Putamen (tissue), 1 donor: ENCODE measurements at places on chromosomes 5 and 9.

- no peak for DNase-seq
Observed at GRCh38 chr5:112084149-112084548, 327.2 kb upstream of the NREP start.

- DNase-seq = no peak
Observed at GRCh38 chr5:13816126-13816525, 128.4 kb downstream of the DNAH5 start.

DNA sequence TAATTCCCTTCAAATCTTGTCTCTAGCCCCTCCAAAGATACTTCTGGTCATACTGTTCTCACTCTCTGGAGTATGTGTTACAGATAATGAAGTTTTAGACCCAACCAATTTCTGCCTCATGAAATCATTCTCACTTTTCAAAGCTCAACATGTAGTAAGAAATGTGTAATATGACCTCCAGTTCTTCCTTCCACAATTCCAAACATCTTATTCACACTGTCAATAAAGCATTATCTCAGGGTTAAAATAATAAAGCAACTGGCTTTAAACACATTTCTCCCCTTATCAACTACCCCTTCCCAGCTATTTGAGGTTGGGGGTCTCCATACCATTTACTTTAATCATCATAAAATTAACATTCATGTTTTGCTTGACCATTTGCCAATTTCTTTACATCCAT is 654.1 kb downstream of the RAB3C start:
- DNase-seq = no peak

GRCh38 chr9:7259544-7260241 is 501.9 kb downstream of the KDM4C start:
- DNase-seq = no peak

DNA sequence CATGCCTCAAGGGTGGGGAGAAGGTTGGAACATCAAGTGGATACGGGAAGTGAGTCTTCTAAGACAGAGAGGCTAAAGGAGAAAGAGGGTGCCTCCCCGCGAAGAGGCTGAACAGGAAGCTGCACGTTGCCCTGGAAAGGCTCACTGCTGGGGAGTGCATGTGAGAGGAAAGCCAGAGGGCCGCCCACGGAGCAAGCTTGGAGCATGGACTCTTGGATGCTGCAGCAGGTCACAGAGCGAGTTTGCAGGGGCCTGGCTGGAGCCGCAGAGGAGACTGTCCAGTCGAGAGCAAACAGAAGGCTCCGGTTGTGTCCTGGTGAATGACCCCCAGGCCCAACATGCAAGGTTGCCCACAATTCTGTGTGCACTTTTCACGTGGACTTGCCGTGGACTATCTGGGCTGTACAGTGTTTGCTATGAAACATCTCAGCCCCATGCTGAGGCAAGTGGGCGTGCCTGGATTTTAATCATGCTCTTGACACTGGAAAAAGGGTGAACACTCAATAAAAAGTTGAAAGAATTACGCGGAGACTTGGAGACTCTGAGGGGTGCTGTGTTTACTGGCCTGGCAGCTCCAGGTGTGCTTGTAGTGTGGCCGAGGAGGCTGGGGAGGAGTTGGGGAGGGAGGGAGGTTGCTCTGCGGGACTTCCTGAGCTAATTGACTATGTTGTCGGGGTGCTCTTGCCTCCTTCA is 54.5 kb upstream of the GARNL3 start:
- DNase-seq = no peak

GRCh38 chr9:122394265-122395125 is 23.7 kb downstream of the PTGS1 start:
- DNase-seq = no peak

- DNase-seq = peak; percentile 63
Observed at GRCh38 chr9:89597711-89598362, 7.0 kb upstream of the GADD45G start.

- no peak for DNase-seq
Observed at GRCh38 chr9:6703898-6704639, 53.7 kb upstream of the KDM4C start.

GRCh38 chr9:88809355-88810161 is 181.7 kb upstream of the S1PR3 start:
- no peak for DNase-seq

GRCh38 chr9:137403269-137403668 is 19.7 kb downstream of the EXD3 start:
- no peak for DNase-seq

DNA sequence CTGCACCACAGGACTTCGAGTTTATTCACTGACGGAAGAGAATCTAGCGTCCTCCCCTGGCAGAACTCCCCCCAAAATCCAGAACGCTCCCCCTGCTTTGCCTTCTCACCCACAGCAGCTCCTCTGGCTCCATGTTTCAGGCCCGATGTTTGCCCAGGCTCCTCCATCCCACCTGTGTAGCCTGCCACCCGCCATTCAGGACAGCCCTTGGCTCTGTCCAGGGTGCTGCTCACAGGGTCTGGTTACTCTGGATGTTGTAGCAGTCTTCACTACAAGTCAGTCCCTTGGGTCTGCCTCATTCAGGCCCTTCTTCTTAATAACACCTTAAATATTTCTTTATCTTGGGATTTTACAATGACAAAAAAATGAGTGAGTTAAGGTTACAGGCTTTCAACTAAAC is 41.3 kb upstream of the SV2C start:
- DNase-seq = no peak

- DNase-seq = no peak
Observed at GRCh38 chr9:87167582-87167981, 220.3 kb upstream of the GAS1 start.

GRCh38 chr5:154372661-154373060 is 73.1 kb upstream of the SAP30L start:
- no peak for DNase-seq

GRCh38 chr5:159440235-159440634 is 109.9 kb upstream of the IL12B start:
- DNase-seq = no peak

DNA sequence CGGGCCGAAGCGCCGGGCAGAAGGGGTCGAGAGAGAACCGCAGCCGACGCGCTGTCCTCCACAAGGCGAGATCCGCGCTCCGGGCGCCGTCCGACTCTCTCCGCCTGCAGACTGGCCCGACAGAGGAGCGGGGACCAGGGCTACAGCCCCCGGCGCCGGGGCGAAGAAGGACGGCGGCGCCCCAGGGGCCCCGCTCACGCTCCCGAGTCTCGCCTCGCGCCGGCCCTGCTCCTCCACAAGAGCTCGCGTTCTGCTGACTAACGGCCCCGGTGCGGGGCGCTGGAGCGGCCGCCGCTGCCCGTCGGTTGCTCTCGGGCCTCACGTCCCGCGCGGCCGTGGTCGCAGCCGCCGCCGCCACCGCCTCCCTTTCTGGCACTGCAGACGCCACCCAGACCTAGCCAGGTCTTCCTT is 338 bp downstream of the ABHD17B start:
- no peak for DNase-seq

DNA sequence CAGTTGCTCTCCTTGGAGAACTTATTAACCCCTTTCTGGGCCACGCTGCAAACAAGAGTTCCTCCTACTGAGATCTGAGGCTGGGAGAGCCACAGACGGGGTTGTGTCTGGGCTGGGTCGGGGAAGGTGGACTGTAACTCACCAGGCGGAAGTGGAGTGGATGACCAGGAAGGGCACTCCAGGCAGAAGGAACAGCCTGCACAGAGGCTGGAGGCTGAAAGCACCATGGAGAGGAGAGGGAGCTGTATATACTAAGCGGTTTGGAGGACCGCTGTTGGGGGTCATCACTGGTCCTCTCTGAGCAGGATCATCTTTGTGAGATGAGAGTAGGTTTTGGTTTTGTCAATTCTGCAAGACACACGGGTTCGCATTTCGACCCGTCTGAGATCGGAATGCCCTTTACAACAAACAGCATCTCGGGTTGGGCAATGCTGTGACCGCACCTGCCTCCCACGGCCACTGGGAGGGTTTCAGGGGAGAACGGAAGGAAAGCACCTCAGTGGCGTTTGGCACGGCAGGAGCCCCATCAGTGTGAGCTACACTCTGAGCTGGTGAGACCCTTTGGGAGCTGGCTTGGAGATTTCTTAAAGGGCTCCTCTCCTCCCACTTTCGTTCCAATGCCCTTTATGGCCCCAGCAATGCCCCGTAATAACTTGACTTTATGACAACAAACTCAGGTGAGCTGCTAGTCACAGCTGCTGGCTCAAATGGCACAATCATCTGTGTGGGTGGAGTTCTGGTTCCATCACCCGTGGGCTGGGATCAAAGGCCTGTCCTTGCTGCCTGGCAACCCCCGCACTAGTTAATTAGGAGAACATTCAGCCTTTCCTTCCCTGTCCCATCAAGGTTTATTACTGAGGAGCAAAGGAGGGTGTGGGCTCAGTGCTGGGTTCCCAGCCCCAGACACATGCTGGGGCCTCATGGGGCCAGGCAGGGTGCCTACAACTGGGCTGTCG is 18.7 kb upstream of the NEURL1B start:
- no peak for DNase-seq

GRCh38 chr5:150488519-150489359 is 19.2 kb upstream of the NDST1 start:
- DNase-seq = peak; percentile 76

DNA sequence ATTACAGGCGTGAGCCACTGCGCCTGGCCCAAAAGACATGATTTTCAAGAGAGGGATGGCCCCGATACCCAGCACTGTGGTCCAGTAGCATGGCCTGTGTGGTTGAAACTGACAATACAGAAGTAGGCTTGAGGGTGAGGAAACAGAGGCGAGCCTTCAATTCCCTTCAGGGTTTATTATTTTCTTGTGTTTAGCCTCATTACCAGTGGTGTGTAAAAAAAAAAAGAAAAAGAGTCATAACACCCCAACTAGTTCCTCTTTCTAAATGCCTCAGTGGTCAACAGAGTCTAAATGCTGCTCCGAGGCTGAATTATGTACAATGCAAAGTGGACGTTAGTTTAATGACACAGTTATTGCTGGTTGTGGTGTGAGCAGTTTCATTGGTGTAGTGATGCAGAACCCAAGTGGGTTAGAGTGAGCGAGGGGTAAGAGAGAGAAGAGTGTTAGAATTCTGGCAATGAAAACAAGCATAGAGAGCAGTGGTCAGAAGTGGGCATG is 58.8 kb downstream of the SNX30 start:
- DNase-seq = no peak

DNA sequence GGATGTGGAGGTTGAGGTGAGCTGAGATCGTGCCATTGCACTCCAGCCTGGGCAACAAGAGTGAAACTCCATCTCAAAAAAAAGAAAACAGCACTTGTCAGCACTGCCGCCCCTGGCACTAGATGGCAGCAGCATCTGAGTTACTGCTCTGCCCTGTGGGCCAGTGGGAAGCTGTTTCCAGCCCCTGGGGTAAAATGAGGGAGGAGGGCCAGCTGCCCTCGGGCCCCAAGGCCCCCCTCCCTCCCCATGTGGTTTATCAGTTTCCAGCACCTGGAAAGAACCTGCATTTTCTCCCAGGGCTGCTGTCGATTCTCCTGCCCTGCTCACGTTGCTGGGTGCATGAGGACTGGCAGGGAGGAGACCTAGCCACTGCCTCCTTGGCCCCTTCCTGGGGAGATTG is 13.2 kb upstream of the CEL start:
- no peak for DNase-seq

DNA sequence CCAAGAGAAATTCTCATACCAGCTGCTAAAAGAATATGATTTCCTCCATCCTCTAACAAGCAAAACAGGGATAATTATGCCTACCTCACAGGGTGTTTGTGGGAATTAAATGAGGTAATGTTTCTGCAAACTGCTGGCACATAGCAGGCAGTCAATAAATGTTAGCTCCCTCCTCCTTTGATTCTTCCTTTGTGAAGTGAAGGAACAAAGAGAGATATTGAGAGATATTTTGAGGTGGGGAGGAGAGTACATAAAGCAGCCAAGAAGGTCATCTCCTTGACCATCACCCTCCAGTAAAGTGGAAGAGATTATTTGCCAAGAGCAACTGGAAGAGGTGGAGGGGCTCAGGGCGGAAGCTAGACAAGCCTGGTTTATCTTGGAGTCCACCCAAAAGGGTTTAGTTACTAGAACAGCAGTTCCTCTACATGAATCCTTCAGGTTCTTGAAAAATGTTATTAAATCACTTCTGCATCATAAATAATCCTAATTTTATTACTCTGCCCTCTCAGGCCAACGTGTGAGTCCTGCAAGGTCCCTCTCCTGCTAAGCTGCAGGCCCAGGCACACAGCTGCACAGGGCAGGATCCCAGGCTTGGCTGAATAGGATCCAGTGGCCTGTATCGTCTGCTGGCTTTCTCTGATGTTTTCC is 35.0 kb upstream of the TLE1 start:
- no peak for DNase-seq

GRCh38 chr5:1959231-1959630 is 76.5 kb upstream of the IRX4 start:
- DNase-seq = no peak

DNA sequence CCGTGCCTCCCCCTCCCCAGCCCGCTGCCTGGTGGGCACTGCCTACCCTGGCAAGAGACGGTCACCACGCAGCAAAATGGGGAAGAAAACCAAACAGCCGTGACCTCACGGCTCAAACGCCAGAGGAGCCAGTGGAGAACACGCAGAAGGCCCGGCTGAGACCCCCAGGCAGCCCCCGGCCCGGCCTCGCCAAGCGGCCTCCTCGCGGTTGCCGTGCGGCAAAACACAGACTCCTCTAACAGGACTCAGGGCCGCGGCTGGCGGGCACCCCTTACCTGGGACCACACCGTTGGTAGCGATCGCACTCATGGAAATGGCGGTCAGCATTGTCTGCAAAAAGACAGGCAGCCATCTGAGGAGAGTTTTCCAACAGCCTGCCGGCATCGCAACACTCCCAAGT is 23.8 kb downstream of the SLC12A7 start:
- DNase-seq = no peak

DNA sequence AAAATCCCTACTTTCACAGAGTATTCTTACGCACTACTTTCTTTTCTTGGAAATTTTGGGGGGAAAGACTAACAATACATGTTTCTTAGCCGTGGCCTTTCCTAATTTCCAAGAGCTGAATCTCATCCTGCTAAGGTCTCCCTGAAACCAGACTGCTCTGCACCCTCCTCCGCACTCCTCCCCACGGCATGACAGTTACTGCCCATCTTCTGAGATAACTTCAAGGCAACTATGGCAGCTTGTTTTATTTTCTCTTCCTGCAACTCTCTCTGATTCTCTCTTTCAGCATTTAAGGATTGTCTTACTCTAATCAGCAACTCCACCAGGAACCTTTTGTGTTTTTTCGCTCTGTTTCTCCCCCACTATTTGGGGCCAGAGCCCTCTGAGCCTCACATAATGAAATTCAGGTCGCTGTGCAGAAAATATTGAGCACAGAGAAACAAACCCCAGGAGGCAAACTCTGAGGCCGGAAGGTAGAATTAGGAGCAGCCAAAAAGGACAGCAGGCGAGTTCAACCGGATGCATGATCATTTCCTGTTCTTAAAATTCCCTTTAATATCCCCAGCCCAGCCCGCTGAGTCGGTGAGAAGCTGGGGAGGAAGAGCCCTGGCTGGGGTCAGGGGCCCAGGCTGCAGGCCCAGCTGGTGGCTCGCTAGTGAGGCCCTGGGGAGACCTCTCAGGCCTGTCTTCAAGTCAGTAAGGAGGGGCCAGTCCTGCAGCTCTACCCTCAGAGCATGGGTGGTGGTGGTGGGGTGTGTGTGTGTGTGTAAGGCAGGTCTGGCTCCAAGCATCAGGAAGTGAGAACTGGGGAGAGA is 213.6 kb upstream of the S1PR3 start:
- peak; percentile 8 for DNase-seq

GRCh38 chr9:14731294-14731981 is 8.9 kb upstream of the CER1 start:
- no peak for DNase-seq
